ENCODE measurements at places on chromosomes 13 and 19.

- DNase-seq, result no peak
Measured at GRCh38 chr13:23688336-23688735, 118.1 kb downstream of the TNFRSF19 start.

- DNase-seq, result no peak
Measured at GRCh38 chr13:79490824-79491223, 9.9 kb downstream of the NDFIP2 start.

- DNase-seq, result peak; percentile 88
Measured at GRCh38 chr19:1102407-1103131, 1.2 kb upstream of the GPX4 start.

DNA sequence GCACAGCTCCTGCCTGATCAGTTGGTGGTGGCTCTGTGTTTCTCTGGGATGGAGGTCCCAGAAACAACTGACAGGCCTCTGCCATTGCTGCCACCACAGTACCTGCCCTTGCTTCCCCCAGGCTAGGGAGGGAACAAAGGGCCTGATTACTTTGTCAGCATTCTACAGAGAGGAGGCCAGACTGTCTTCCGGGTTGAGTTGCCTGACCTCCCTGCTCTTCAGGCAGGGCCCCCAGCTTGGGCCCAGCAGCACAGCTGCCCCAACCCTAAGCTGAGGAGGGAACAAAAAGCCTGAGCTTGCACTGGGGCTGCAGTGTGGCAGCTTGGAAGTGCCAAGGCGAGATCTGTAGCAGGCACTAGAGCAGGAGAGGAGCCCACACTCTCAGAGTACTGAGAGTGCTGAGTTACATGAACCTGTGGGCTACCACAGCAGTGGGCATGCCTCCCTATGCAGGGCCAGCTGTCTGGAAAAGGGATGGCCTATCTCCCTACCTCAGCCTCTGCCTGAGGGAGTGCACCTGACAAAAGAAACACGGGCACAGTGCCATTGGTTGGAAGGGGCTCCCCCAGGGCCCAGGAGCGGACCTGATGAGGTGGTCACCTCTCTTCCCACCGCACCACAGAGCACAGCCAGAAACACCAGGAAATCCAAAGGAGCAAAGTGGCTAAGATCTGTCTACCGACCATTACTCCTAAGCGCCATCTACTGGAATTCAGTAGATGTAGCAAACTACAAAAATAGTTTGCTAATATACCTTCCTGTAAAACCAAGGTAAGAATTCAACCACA lies 24.4 kb downstream of the SLC25A15 start:
- DNase-seq, result no peak

GRCh38 chr13:45658586-45659235 lies 43.2 kb upstream of the ERICH6B start:
- DNase-seq, result no peak

GRCh38 chr19:39874404-39874803 lies 28.2 kb upstream of the FBL start:
- no peak for DNase-seq

DNA sequence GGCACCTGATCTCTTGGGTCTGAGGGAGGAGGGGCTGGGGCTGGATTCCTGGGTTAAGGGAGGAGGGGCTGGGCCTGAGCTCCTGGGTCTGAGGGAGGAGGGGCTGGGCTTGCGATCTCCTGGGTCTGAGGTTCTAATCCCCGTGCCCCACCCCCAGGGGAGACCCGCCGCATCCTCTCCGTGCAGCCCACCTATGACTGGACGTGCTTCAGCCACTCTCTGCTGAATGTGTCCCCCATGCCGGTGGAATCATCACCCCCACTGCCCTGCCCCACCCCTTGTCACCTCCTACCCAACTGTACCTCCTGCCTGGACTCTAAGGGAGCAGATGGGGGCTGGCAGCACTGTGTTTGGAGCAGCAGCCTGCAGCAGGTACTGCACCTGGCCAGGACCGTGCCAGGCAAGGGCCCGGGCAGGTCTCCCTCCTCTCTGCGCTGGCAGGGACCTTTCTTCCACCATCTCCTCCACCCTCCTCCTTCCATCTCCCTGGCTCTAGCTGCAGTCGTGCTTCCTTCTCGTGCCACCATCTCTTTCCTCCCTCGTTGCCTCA lies 27.1 kb downstream of the CNFN start:
- DNase-seq, result no peak

DNA sequence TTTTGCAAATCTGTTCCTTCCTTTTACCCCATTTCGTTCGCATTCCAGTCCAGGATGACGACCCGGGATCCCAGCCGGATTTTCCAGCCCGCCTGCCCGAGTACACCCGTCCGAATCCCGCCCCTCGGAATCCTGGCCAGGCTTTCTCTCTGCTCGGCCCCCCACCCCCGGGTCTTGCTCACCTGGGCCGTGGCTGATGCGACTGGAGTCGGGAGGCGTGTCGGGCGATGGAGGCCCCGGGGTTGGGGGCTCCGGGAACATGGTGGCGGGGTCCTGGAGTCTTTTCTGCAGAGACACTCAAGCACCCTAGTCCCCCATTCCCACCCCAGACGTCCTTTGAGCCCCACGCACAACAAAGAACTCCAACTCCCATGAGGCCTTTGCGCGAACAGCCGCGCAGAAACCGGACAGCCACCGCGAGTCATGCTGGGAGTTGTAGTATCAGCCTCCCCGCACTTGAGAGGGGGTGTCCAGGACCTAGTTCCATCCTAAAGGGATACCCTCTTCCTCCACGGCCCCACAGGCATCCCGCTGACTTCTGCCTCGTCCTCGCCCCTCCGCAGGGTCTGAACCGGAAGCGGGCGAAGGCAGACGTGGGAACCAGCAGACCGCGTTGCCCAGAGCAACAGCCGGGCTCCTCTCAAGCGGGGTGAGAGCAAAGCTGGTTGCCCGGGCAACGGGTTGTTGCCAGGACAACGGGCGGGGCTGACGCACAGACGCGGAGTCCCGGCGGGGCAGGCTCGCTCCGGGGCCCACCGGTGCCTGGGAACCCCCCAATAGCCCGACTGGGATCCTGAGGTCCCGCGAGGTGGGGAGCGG lies 1.1 kb downstream of the SYT5 start:
- peak; percentile 97 for DNase-seq

GRCh38 chr13:80161219-80161618 lies 179.7 kb downstream of the SPRY2 start:
- no peak for DNase-seq
